Stimulated activated CD4-positive, alpha-beta T cell treated with anti-CD3 and anti-CD28 coated beads, Interleukin-15, amount 100 ng/mL, for 1 hour (primary cell): ENCODE measurements at places on chromosomes 6 and 20.
A peak's percentile ranks its signal among the peaks of the same experiment; 100 is the strongest.

GRCh38 chr20:50819349-50819748 is 24.5 kb downstream of the BCAS4 start:
- DNase-seq, result no peak

- DNase-seq, result no peak
These were observed 46.2 kb downstream of the BFSP1 start for GRCh38 chr20:17485017-17485416.

- DNase-seq, result no peak
These were observed 12.0 kb downstream of the LRP11 start for GRCh38 chr6:149852180-149852579.

GRCh38 chr6:168226061-168226752 is 93.4 kb downstream of the DACT2 start:
- no peak for DNase-seq

DNA sequence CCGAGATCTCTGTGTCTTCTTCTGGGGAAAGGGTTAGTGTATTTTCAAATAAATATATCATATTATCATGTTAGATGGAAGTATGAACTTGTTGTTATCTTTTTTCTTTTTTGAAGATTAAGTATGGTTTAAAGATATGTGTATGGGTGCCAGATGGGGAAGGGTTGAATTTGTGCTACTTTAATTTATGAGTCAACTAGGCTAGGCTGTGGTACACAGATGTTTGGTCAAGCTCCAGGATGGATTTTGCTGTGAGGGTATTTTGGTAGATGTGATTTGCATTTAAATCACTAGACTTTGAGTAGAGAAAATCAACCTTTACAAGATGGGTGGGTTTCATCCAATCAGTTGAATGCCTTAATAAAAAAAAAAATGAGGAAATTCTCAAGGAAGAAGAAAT is 886.6 kb upstream of the ADGRB3 start:
- DNase-seq, result no peak

DNA sequence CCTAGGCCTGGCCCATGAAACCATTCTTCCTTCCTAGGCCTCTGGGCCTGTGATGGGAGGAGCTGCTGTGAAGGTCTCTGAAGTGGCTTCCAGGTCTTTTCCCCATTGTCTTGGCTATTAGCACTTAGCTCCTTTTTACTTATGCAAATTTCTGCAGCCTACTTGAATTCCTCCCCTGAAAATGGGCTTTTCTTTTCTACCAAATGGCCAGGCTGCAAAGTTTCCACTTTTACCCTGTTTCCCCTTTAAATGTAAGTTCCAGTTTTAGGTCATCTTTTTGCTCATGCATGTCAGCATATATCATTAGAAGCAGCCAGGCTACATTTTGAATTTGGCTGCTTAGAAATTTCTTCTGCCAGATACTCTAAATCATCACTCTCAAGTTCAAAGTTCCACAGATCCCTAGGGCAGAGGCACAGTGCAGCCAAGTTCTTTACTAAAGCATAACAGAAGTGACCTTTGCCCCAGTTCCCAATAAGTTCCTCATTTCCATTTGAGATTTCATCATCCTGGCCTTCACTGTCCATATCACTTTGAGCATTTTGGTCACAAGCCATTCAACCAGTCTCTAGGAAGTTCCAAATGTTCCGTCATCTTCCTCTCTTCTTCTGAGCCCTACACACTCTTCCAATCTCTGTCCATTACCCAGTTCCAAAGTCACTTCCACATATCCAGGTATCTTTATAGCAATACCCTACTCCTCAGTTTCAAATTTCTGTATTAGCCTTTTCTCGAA is 71.9 kb downstream of the TBC1D7 start:
- no peak for DNase-seq

- DNase-seq, result no peak
These were observed 46.8 kb upstream of the SLCO4A1 start for GRCh38 chr20:62595491-62595890.

DNA sequence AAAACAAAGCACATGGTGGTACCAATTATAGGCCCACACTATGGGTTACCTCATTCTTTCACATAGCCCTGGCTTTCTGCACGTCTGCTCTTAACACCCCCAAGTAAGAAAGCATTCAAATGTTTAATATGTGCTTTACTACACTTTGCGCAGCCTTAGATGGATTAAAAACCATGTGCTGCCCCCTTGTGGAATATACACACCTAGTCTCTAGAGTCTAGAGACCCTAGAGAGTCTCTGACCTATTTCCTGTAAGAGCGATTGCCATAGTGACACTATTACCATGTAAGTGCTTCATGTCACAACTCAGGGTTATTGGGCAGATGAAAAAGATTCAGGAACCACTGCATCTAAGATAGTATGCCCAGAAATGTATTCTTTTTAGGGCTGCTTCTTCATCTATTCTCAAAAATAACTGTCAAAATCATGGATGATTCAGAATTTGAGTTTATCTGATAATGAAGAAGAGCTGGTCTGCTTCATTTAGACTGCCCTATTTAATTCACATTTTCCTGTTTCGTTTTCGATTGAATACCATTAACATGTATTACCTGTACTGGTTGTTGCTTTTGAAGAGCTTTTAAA is 186.3 kb downstream of the ADGB start:
- DNase-seq, result no peak

DNA sequence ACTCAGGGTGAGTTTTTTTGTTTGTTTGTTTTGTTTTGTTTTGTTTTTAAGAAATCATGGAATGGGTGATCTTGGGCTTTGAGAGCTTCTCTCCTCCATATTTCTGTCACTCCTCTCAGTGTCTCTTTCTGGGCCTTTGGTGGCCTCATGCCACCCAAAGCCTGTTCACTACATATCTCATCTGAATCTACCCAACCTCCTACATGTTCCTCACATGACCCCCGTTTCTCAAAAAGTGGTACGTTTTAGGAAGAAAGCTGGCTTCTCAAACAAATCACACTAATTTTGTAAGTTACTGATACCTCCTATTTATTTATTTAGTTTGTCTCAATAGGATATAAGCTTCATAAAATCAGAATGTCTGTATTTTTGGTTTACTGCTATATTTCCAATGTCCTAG is 80.0 kb downstream of the SESN1 start:
- DNase-seq, result no peak

DNA sequence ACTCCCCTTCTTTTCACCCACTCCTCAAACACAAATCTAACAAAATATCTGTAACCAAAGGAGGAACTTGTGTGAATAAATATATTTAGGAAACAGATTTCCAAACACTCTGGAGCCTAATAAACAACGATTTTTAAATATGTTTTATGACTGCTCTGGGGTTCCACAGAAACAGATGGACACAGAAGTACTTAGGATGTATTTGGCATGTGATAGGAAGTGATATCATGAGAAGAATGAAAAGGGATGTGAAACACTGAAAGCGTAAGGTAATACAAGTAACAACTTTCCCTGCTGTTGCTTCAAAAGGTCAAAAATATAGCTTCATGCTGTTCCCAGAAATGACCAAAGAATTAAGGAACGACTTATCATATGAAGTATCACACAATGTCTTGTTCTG is 26.1 kb upstream of the ENPP1 start:
- DNase-seq, result no peak

DNA sequence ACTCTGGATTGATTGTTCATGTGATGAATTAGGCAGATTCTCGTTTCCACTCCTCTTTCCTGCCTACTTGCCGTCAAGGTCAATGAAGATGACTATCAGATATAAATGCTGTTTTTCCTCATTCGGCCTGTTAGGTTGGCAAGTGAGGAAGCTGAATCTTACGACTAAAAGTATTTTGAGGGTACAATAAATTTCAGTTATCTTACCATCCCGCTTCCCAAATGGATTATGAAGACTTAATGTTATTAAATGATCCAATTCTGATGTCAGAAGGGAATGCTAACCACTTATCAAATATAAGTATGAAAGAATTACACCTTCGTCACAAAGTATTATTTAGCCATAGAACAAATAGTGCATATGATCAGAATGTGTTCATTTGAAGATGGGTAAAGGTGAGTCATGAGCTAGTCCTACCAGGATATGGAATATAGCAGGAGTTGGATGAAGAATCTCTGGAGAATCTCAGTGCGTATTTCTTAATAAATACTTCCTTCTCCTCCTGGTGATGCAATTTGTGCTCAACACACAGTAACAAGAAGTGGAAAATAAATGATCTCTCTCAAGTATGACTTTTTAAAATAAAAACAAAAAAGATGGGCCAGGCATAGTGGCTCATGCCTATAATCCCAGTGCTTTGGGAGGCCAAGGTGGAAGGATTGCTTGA is 4.6 kb downstream of the GPLD1 start:
- no peak for DNase-seq

GRCh38 chr6:692356-692851 is 535 bp downstream of the EXOC2 start:
- peak; percentile 52 for DNase-seq

- no peak for DNase-seq
These were observed 11.8 kb downstream of the GSTA4 start for GRCh38 chr6:52983159-52983848.

GRCh38 chr6:35084511-35085203 is 56.5 kb downstream of the TCP11 start:
- DNase-seq, result no peak

GRCh38 chr20:62297449-62298227 is 5.2 kb upstream of the ADRM1 start:
- no peak for DNase-seq

- no peak for DNase-seq
These were observed 1.6 kb upstream of the TCF21 start for GRCh38 chr6:133887156-133887879.

GRCh38 chr20:50278377-50278683 is 87.7 kb downstream of the CEBPB start:
- DNase-seq, result no peak

DNA sequence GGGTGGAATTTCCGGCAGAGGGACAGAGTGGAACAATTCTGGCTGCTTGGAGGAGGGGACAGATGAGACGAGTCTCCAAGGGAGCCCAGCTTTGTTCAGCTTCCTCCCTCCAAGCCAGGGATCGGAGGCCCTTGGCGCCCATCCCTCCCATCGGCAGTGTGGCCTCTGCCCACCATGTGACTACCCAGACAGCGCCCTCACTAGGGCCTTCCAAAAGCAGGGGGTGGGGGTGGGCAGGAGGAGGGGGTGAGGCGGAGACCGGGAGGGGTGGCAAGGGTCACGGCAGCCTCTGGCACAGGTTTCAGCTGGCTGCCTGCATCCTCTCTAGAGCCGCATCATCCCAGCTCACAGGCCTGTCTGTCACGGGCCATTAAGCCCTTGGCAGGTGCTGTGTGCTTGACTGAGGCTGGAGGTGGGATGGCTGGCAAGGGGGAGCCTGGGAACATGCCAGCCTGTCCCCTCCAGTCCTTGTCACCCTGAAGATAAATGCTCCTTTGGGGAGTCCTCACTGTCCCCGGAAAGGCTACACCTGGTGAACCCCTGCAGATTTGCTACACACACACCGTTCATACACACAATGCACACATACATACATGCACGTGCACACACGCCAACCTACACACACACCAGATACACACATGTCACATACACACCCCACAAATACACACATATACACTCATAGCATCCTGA is 6.2 kb upstream of the FGD2 start:
- no peak for DNase-seq

DNA sequence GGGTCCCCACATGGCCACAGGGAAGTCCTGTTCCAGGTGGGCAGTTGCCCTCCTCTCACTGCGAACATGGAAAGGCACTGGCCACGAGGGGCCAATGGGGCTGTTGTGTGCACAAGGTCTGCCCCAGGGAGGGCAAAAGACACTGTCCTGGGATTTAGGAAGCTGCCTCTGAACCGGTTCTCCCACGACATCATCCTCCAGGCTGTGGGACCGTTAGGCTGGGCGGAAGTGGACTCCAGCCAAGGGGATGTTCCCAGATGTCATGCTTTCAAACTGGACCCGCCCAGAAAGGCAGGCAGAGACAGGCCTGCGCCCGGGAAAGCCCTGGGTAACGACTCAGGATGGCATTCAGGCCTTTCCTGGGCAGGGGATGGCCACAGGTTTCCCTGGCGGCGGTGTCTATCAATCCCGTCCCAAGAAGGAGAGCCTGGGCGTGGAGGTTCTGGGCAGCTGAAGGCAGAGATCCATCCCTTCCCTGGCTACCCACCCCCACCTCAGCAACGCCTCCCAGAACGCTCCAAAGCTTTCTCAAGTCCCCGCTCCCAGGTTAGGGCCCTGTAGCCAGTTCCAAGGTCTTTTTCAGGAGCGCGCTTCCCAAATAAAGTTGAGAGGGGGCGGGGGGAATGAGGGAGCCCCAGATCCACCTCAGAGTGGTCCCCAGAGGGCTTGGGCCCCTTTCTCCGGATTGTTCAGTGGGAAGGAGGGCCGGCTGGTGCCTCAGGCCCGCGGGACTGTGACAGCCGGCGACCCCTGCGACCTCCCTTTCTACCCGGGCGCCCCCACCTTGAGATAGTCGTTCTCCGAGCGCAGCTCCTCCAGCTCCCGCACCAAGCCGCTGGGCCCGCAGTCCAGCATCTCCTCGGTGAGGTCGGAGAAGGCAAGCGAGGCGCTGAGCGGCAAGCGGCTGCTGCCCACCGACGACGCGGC is 13.8 kb upstream of the TLDC2 start:
- no peak for DNase-seq

- no peak for DNase-seq
These were observed 3.6 kb upstream of the C20orf144 start for GRCh38 chr20:33658510-33658909.

DNA sequence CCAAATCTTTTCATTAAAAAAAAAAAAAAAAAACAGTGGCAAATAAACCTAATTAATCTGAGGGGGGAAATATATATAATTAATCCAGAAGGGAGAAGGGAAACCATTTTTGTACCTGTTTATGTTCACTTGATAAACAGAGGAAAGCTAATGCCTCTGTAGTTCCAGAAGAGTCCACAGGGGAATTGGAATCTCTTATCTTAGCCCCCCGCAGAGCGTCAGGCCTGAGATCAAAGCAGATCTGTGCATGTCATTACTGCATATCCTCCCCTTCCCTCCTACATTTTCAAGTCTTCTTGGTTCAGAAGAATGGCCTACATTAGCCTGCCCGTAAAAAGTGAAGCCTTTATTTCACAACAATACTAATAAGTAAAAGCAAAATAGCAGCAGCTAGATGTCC is 157.2 kb downstream of the PTPRT start:
- no peak for DNase-seq

DNA sequence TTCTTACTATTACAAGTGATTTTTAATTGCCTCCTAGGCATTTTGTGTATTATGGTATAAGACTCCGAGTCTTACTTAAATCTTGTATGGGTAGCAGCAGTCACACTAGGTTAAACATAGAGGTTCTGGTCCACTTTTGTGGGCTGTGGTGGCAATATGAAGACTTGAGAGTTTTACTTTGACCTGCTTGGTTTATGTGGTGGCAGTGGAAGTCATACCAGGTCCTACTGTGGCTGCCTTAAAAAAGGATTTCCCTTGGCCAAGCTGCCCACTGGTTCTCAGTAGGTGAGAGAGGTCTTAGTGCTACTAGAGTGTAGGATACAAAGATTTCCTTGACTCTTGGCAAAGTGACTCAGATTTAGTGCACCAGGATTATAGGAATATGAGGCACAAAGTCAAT is 44.2 kb upstream of the NKAIN2 start:
- no peak for DNase-seq

- no peak for DNase-seq
These were observed 6.0 kb downstream of the NUS1 start for GRCh38 chr6:117681162-117681741.

DNA sequence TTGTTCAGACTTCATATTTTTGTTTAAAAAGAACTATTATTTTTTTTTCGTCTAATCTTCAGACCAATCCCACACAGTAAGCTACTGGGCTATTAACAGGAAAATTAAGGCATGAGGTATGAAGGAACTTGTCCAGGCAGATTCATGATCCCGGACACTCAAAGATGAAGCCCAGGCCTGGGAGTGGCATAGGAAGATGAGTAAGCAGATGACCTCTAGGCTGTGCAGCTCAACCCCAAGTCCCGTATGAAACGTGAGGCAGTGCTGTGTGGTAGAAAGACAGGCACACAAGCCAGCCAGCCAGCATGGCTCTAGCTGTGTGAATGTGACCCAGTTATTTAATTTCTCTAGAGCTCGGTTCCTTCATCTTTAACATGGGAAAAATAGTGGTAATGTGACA is 231.9 kb downstream of the CLIC5 start:
- DNase-seq, result no peak
